ENCODE measurements at places on chromosomes 11 and 22.

DNA sequence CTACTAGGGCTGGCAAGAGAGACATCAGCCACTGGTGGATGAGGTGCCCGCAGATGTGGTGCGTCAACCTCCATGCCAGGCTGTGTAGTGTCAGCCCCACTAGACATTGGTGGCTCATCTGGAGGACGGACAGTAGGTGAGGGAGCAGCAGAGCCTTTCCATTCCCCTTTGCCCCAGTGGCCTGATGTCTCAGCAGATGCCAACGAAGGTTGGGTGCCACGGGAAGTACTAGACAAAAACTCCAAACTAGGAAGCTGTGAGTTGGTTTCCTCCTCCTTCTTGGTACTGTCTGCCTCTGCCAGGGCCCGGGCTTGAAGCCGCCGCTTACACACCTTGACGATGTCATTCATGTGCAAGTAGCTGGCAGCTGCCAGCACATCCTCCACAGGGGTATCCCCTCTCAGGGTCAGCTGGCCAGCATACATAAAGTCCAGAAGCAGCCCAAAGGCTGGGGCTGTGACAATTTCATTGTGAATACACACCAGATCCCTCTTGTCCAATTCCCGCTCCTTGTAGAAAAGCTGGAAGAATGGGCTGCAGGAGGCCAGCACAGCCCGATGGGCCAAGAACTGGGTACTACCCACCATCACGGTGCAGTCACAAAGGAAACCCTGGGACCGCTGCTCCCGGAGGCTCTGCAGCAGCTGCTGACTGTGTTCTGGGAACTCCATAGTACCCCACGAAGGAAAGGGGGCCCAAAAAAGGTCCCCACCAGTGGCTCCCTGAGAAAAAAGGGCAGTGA is 795 bp downstream of the ZBTB3 start:
- no peak for DNase-seq

DNA sequence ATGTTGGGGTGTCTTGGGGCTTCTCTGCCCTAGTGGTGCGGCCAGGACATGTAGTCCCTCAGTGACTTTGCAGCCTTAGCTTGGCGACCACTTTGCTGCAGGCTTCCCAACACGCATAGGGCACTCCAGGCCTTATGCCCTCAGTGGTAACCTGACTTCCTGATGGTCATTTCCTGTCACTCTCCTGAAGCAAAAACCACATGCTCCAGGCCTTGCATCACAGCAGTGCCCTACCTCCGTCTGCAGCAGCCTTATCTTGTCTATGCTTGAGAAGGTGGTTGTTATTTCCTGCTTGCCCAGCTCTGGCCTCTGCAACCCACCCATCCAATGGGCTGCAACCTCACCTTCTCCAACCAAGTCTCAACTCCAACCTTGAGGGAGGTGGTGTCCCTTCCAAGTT is 33.4 kb upstream of the PISD start:
- DNase-seq = no peak

DNA sequence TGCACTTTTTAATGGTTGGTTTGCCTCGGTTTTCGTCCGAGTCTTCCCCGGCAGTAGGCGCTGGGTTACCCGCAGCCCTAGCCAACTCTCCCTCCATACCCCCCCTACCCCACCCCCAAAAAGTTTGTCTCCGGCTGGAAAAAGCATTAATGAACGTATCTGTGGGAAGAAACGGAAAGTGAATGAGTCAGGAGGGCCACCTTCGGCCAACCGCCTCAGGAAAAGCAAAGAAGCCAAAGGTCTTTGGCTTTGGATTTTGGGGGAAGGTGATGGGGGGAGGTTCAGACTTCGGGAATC is 508 bp upstream of the FLI1 start:
- DNase-seq = no peak

GRCh38 chr11:95276139-95276538 is 45.1 kb upstream of the SESN3 start:
- no peak for DNase-seq

DNA sequence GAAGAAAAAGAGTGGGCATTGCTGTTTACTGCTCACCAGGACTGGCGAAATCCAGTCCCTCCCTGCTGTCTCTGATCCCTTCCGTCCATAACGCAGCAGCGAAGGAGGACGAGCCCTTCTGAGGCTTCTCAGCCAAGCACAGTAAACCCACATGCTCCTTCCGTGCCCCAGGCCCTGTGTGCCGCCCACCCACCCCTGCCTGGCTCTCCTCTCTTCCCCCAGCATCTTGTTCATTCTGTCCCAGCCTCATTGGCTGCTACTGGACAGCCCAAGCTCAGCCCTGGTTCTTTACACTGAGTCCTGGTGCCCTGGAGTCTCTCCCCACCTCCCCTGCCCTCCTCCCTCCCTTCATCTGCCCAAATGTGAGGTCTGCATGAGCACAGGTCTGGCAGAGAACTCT is 559.7 kb downstream of the BRD1 start:
- DNase-seq = no peak

GRCh38 chr11:68550485-68550817 is 89.9 kb downstream of the PPP6R3 start:
- DNase-seq = no peak

DNA sequence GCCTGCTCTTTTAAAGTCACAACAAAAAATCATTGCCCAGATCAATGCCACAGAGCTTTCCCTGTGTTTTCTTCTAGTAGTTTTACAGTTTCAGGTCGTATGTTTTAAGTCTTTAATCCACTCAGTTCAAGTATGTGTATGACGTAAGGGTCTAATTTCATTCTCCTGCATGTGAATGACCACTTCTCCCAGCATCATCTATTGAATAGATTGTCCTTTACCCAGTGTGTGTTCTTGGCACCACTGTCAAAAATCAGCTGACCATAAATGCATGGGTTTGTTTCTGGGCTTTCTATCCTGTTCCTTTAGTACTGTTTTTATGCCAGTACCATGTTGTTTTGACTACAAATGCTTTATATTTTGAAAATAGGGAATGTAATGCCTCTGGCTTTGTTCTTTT is 28.1 kb downstream of the INTS4 start:
- no peak for DNase-seq

DNA sequence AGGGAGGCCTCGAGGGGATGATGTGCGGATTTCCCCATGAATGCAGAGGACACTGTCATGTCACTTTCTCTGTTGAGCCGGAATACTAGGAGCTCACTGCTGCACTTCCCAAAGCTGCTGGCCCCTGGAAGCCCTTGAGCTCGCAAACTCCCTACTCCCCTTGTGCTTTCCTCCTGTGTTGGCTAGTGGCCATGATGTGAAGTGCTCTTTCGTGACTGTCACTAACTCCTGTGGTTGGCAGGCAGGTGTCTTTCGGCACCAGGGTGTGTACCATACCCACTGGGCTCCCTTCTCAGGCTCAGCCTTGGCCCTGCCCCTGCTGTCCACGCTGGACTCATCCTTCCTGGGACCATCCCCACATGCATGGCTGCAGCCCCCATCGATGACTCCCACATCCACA is 86.2 kb downstream of the BTBD10 start:
- no peak for DNase-seq

DNA sequence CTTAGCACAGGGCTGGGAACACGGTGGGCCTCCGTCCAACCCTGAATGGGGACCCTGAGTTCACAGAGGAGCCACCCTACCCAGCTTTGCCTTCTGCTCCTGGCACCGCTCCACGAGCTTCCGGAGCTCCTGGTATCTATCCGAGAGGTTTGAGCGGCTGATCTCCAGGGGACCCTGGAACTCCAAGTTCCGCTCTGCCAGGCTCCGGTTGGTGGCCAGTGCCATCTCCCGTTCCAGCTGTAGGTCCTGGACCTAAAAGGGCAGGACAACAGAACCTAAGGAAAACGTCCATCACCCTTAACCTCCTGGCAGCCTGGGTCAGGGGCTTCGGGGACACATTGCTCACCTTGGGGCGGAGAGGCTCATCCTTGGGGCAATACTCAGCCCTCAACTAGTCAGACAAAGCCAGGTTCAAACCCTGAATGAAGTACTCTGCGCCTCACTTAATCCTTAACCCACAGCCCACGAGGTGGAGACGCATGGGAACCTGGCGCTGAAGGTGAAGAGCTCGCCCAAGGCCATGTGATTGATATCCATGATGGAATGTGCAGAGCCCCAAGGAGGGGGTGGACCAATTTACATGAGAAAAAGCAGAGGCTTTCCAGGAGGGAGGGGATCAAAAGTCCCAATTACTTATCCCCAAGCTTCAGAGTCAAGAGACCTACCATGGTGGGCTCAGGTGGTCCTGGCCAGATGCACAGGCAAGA is 27.1 kb downstream of the VPS37C start:
- DNase-seq = no peak

- DNase-seq = no peak
Observed at GRCh38 chr11:2105511-2105910, 33.7 kb downstream of the IGF2 start.
